ENCODE measurements at places on chromosomes 3 and 15. TPM values are rescaled to one million over a fixed set of nuclear protein-coding genes. Genes with fewer than 3 reads are reported as not detected.

The RTF1 gene
- total RNA-seq = 17.9 TPM

The PARP15 gene
- not detected for total RNA-seq

The NRROS gene
- total RNA-seq = not detected

The NR1I2 gene
- 10.9 TPM for total RNA-seq

The SKOR1 gene
- total RNA-seq = 0.10 TPM

The TRA2B gene
- 259 TPM for total RNA-seq

The PLSCR2 gene
- total RNA-seq = not detected

The ACAN gene
- total RNA-seq = not detected

The SLC24A5 gene
- total RNA-seq = not detected

The HTR3D gene
- not detected for total RNA-seq
